ENCODE measurements at places on chromosomes 7 and 10.

DNA sequence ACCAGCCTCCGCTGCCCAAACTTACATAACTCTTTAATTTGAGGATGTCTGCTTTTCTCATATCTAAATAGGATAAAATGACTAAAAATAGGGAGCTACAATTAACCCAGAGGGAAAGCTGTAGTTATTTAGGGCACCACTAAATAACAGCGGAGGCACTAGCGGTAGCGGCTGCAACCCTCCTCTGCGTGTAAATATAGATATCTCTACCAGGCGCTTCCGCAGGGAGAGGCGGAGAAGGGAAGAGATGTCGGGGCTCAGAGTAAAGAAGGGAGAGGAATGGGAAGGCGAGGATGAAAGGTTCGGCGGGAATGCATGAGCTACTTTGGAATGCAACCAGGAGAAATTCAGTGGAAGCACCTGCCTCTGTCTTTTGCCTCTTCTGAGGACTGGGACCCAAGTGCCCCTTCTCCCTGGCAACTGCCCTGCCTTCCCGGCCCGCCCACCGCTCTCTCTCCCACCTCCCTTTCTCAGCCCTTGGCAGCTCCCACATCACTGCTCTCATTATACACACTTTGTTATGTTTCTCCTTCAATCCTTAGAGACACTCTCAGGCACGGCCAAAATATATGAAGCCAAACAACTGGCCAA lies 698.3 kb downstream of the PARD3 start:
- no peak for DNase-seq

- no peak for DNase-seq
These were observed 46.8 kb downstream of the FAM107B start for GRCh38 chr10:14727924-14728323.

DNA sequence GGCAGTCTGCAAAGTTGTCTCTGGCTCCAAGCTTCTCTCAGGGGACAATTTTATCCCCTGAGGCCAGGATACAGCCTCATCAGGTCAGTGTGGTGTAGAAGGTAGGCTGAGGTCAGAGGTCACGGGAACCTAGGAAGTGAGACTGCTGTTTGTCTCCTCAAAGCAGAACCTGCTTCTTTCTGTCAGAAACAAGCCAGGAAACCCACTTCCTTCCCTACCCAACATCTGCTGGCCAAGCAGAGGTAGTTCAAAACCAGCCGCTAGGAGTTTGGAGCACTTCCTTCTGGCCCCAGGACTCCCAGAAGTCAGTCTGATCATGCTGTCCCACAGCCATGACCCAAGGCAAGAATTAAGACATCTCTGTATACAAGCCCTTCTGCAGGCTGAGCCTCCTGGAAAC lies 12.2 kb downstream of the CLRN3 start:
- DNase-seq = no peak

DNA sequence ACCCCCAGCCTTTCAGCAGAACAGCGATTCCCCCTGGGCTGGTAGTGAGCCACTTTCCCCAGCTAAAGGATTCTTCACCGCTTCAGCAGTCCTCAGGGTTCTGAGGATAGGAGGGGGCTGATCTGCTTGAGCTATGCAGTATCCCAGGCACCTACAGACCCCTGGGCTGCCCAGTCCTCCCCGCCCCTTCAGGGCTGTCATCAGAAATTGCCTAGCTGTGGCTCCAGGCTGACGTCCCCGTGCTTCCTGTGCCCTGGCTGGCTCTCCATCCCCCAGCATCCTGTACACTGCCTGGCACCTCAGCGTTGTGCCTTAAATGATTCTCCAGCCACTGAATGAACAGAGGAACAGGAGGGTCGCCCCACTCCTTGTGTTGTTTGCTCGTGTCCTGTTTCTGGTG lies 38.4 kb upstream of the CDH23 start:
- DNase-seq = no peak

- peak; percentile 56 for DNase-seq
These were observed 190.9 kb downstream of the BMPER start for GRCh38 chr7:34096198-34096651.

DNA sequence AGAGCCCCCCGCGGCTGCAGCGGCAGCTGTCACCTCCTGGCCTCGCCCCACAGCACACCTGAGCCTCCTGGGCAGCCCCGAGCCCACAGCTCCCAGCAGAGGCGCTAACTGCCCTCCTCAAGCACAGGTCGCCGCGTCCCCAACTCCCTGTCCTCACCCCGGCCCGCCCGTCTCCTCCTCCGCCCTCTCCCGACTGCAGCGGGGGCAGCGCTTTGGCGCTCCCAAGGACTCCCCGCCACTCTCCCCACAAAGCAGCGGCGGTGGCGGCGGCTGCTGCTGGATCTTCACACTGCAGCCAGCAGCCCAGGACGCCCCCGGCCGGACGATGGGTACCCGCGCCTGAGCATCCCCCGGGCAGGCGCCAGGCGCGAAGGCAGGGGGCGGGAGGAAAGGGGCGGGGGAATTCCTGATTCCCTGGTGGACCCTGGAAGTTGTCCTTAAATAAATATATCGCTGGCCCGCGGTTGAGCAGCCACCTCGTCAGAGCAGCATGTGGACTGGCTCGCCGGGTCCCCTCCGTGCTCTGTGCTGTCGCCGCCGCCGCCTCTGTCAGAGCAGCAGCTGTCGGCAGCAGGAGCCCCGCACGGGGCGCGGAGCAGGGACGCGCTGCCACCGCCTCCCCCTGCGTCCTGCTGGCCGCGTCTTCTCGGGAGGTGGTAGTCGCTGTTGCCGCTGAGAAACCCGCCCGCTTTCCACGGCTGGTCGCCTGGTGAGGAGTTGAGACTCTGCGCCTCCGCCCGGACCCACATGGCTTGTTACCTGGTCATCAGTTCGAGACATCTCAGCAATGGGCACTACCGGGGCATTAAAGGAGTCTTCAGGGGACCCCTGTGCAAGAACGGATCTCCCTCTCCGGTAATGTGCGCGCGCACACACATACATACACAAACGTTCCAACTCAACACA lies at the start of gene ZNF804B:
TSS of gene ZNF804B (plus strand) at position 471 of the 906 bp plus-strand sequence. CDS start at position 748, 277 bp downstream.
- DNase-seq = no peak

- no peak for DNase-seq
These were observed 328.4 kb upstream of the C7orf33 start for GRCh38 chr7:148261996-148262688.

DNA sequence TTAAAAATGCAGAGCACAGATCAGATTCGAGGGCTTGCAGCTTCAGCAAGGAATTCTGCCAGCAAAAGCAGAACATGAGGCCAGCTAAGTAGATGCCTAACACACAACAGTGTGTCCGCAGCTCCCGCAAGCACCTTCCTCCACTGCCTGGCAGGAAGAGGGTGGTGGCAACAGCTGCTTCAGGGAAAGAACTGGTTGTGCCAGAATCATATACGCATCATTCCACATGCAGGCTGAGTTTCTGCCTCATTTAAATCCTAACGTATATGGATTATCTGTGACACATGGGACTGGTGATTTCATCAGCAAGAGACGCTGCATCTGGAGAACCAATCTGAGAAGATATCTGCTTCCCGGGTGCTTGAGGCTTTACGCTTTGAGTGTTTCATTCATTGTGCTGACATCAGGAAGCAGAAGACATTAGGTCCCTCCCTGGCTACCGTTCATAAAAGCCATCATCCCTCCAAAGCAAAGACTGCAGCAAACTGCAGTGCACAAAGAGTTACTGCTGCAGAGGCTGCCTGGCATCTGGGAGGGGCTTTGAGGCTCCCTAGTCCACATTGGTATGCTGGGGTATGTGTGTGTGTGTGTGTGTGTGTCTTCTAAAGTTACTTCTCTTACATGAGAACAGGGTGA lies 78.8 kb downstream of the FAM13C start:
- no peak for DNase-seq
